ENCODE measurements at places on chromosomes 4 and X. TPM values are rescaled to one million over a fixed set of nuclear protein-coding genes. Genes with fewer than 3 reads are reported as not detected.

Gene GAGE1
- not detected for total RNA-seq

Gene TMSB15B
- total RNA-seq: 23.0 TPM

Gene ARHGAP36
- total RNA-seq: 1.6 TPM

Gene ZNF157
- total RNA-seq: 0.58 TPM

Gene GPRIN3
- 4.5 TPM for total RNA-seq

Gene MSN
- total RNA-seq: 16.7 TPM

Gene STARD8
- total RNA-seq: 9.9 TPM

Gene NPY1R
- total RNA-seq: 6.6 TPM

Gene NAP1L3
- 8.4 TPM for total RNA-seq

GRCh38 chr4:24843096-24843495 lies 47.7 kb downstream of the SOD3 start:
- no peak for DNase-seq

GRCh38 chr4:81512757-81513501 lies 41.2 kb upstream of the RASGEF1B start:
- no peak for DNase-seq

GRCh38 chrX:49829016-49829415 lies at the start of gene PAGE4:
PAGE4 (plus strand) TSS chrX:49829303; CDS start chrX:49830429, 1,126 bp downstream.
- no peak for DNase-seq

GRCh38 chr4:148116264-148116663 lies 325.9 kb downstream of the NR3C2 start:
- DNase-seq: no peak

DNA sequence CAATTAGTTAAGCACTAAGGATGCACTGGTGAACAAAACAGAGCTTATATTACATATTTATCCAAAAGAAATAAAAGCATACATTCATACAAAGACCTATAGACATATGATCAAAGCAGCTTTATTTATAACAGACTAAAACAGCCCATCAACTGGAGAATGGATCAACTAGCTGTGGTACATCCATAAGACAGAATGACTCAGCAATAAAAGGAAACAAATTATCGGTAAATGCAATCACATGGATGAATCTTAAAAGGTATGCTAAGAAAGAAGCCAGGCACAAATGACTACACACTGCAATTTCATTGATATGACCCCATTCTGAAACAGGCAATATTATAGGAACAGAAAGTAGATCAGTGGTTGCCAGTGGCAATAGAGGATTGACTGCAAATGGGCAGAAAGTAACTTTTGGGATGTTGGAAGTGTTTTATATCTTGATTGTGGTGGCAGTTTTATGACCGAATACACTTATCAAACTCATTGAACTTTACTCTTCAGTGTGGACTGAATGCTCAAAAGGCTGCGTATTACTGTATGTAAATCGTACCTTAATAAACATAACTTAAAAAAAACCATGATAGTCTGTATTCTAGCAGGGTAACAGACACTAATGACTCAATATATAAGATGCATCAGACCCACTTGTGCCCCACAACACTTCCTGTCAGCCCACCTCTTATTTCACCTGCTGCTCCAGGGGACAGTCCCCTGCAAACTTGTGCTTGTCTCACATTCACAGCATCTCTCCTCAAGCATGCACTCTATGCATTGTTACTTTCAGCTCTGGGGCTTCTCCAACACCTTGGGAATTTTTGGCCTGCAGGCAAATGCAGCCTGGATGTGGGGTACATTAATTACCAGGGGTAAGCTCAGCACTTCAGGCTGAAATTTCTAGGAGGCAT lies 59.1 kb downstream of the MID1IP1 start:
- no peak for DNase-seq

DNA sequence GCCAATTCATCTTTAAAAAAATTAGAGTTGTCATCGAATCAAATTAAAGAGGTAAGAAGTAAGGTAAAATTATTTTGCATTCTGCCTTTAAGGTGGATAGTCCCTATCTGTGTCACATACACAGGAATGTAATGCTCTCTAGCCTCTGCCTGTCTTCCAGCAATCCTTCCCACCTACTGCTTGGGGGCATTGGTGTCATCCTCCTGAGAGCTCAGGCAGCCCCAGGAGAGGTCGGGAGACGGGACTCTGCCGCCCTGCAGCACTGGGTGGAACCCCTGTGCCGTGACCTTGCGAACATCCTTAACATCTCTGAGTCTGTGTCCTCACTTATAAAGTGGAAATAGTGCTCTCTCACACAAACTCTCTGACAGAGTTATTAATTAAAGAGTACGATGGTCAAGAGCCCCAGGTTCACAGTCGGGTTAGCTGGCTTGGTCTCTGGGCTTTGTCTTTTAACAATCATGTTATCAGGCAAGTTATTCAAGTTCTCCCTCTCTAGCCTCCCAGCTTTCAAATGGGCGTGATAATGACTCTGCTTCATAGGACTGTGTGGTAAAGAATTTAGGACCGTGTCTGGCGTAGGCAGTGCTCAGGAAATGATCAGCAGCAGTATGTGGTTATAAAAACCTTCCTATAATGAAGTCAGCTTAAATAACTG lies 10.2 kb downstream of the TLR3 start:
- DNase-seq: no peak

DNA sequence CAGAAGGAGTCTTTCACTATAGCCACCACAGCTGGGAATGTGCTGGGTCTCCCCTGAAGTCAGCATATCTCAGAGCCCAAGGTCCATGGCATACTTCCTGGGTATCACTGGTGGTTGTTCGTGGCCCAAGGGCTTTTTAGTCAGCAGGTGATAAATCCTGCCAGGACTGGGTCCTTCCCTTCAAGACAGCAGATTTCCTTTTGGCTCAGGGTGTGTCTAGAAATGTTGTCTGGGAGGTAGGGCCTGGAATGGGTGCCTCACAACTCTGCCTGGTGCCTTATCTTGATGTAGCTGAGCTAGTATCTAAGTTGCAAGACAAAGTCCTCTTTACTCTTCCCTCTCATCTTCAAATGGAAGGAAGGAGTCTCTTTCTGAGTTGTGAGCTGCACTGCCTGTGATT lies 102.4 kb upstream of the TMLHE start:
- DNase-seq: no peak

DNA sequence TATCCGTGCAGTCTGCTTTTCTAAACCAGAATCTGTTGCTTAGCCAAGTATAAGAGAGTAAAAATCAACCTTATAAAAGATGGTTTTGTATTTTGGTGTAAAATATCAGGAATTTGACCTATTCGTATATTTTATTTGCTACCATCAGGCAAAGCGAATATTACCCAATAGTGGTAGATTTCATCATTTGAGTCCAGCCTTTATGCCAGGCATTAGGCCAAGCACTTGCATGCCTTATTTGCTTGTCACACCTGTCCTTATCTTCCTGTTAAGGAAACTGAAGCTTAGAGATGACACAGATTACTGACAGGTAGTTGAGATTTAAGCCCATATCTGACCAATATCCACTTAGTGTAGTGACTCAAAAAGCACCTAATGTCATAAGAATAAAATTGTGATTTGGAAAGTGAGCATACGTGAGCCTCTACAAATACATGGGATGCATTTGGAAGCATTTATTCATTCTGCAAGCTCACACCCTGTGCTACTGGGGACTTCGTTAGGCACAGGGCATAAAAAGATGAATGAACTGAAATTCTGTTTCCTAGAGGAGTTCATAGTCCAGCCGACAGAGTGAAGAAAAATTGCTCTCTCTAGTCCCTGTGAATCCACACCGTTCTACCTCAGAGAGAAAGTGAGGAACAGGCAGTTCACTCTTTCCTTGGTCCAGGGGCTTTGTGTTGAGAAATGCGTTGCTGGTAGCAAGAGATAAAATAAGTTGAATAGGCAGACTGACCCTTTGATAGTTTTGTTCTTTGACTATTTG lies 2.3 kb upstream of the RNF212 start:
- DNase-seq: no peak

GRCh38 chr4:5204781-5205180 lies 153.5 kb downstream of the STK32B start:
- DNase-seq: no peak

GRCh38 chr4:37767546-37767945 lies 58.9 kb upstream of the PGM2 start:
- no peak for DNase-seq

DNA sequence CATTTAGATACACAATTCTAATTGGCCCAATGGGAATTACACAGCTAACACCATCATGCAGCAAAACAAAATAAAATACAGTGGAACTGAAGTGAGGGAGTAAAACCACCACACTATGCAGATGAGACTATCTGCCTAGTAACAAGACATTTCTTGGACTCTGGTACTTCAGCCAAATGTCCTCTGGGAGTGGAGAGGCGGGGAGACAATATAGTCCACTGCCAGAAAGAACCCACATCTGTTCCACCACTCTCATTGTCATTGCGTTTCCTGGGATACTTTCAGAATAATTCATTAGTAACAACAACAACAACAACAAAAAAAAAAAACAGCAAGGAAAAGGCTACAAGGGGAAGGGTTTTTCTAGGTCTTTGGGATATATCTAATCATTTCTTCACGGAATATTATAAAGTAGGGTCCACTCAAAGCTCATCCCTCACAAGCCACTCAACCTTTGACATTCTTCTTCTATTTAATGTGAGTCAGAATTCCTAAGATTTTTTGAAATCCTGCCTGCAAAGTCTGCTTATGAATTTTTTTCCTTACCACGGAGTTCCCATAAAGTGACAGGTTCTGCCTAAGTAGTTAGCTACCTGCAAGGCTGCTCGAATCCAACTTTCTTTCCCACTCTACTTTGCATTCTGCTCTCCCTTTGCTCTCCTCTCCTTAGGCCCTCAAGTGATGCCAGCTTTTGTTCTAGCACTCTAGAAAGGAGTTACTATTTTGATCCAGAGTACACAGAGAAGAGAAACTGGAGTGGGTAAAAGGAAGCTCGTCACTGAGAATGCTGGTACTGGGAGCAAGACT lies 254.6 kb downstream of the CHIC1 start:
- no peak for DNase-seq

- no peak for DNase-seq
These were observed 14.1 kb upstream of the RTL3 start for GRCh38 chrX:78673246-78673645.

- no peak for DNase-seq
These were observed 876.5 kb upstream of the INTU start for GRCh38 chr4:126756050-126756829.

DNA sequence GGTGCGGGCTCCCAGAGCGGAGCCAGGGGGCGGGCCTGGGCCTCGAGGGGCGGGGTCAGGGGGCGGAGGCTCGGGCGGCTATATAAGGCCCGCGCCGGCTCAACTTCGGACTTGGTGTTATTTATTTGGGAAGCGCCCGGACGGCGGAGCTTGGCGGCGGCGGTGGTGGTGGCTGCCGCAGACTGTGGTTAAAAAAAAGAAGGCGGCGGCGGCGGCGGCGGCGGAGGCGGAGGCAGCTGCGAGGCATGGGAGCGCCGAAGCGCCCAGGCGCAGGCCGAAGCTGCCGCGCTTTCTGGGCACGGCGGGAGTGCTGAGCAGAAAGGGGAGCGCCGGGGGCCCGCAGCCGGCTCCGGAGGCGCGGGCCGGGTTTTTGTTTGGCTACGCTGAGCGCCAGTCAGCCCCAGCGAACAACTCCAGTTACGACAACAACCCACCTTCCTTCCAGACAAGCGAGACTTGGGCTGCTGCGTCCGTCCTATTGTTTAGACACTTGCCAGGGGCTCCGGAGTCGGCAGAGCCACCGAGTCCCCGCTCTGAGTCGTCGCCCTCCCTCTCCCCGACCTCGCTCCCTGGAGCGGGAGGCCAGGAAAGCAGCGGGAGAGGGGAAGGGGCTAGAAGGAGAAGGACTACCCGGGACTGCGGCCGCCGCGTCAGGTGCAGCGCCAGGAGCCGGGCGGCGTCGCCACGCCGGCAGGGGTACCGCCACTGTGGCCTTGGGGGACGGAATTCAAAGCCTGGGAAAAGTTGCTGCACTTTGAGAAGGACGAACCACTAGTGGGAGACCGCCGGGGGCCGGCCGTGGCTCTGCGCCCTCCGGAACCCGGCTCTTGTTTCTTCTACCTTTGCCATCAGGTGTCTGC lies at the start of gene SLIT2:
Gene SLIT2 (plus strand): TSS at position 110 of the 860 bp plus-strand sequence. CDS start 1,911 bp downstream, outside the sequence.
- peak; percentile 93 for DNase-seq

DNA sequence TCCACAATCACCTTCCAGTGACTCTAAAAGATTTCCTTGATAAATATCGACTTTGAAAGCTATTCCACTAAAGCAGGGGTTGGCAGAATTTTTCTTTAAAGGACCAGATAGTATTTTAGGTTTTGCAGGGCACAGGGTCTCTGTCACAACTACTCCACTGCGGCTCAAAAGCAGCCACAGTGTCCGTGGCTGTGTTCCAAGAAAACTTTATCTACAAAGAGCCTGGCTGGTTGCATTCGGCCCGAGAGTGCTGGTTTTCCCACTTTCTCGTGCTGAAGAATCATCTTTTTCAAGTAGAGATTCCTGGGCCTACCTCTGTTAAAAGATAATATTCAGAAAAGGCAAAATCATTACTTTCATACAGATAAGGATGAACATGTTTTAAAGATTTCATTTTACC lies 55.6 kb downstream of the TSPAN7 start:
- no peak for DNase-seq

- DNase-seq: no peak
These were observed 185.2 kb upstream of the CTSO start for GRCh38 chr4:156138781-156139280.

Measured in type B pancreatic cell (in vitro differentiated cells).